Motor neuron (in vitro differentiated cells): ENCODE measurements at places on chromosomes 1 and 21.

- no peak for ATAC-seq
Measured at GRCh38 chr1:46277658-46278373, 25.6 kb downstream of the LRRC41 start.

GRCh38 chr1:150256554-150257341, 826 bp upstream of the CA14 start:
- peak; percentile 63 for ATAC-seq

GRCh38 chr1:4485398-4485797, 169.0 kb upstream of the AJAP1 start:
- ATAC-seq, result no peak

DNA sequence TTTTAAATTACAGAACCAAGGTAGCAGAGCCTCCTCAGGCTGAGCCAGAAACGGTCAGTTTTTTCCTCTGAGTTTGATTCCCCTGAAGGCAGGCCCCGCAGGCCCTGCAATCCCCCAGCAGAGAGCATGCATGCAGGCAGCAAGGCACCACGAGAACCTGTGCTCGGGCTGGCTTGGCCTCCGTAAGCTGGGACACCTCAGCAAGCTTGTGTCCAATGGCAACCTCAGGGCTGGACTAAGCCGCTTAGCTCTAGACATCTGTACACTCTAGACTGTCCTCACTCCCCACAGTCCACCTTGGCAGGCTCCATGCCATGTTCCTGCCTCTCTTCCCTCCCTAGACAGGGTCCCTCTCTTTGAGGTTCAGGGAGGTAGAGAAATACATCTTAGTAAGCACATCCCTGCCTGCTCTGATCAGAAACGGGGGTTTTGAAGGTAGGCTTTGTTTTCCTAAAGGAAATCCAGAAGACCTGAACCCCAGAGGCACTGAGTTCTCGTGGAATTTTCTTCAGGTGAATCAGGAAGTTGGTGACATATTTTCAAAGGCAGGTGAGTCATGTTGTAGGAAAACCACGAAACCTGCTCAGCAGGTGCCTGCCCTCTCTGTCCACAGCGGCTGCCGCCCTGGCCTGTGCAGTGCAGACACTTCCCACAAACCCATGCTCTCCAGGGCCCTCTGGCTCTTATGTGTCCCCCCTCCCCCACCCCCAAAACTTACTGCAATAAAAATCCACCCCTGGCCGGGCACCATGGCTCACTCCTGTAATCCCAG, 7.0 kb downstream of the TMEM63A start:
- ATAC-seq, result no peak

DNA sequence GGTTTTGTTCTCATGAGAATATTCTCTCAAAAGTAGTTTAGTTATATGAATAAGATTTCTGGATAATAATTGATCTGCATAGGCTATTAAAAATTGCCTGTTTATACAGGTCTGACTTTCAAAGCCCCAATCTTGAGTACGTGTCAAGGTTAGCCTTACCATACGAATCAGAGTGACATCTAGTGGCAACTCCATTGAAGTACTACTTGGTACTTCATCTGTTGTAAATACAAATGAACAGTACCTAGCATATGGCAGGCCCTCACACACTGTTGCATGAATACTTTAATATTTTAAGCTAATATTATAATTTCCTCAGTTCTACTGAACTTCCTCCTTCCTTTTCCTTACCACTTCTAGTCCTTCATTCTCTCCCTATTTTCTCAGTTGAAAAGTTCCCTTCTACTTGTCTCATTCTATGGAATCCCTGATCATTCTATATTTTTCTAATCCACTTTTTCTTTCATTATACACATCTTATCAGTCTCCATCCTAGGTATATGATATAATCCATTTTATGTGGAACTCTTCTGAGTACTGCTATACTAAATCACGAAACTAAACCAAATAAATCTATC, 101.2 kb downstream of the AKT3 start:
- ATAC-seq, result peak; percentile 99

DNA sequence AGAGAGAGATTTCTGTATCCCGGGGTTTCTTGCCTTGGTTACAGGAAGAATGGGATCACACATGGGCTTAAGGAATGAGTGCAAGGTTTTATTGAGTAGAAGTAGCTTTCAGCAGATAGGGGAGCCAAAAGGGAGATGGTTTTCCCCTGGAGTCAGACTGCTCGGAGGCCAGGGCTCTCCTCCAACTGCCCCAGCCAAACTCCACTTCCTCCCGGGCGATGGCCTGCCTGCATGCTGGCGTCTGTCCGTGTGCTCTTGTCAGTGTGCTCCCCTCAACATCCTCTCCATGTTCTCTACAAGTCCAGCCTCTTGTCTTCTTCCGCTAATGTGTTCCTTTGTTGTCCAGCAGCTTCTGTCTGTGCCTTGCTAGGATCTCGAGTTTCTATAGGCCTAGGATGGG, 421.3 kb upstream of the ADGRL2 start:
- no peak for ATAC-seq

DNA sequence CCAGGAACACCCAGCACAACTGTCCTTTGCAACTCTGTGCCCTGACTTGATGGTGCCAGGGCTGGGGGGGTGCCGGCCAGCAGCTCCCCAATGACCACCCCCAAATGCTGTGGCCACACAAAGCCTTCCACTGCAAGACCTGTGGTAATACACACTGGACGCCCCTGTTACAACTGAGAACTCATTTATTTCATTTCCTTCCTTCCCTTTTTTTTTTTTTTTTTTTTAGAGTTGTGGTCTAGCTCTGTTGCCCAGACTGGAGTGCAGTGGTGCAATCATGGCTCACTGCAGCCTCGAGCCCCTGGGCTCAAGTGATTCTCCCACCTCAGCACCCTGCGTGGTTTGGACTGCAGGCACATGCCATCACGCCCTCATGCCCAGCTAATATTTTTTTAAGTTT, 25.2 kb downstream of the TP73 start:
- no peak for ATAC-seq

- no peak for ATAC-seq
Measured at GRCh38 chr1:18619467-18619835, 11.2 kb upstream of the PAX7 start.

DNA sequence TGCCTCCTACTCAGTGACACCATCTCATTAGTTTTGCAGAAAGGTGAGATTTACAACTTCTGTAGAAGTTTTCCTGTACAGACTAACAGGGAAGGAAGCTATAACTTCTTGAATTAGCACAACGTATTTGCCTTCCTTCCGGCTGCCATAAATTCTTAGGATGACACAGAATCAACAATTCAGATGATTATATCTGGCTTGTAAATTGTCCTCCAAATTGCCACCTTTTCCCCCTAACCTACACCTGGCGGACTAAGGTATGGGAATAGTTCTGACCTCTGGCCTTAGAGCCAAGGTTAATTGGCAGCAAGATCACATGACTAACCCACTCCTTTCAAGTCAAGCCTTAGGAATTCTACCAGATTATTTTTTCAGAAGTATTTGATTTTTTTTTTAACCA, 284.3 kb downstream of the LMO4 start:
- ATAC-seq, result no peak

GRCh38 chr1:94595658-94596057, 54.1 kb upstream of the F3 start:
- peak; percentile 36 for ATAC-seq
